Right lobe of liver (tissue), 6 donors: ENCODE measurements at places on chromosomes 1 and 21.

GRCh38 chr1:226678701-226679100, 60.4 kb downstream of the ITPKB start:
- DNase-seq = no peak

DNA sequence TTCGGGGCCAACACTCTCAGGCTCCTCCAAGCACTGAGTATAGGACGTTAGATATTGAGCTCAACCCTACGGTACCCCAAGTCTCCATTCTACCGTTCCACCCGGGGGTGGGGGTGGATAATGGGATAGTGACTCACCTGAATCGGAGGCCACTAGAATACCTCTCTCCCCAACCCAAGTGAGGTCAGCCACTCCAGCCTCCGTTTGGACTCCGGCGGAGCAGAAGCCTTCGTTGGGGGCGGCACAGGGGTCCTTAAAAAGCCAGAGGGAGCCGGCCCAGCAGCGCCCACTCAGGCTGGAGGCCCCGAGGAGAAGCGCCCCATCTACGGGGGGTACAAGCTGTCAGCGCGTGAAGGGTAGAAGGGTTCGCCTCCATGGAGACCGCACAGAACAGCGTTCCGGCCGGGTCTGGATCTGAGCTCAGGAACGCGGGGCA, 556 bp downstream of the WDR77 start:
- no peak for DNase-seq

- DNase-seq = no peak
Observed at GRCh38 chr1:39675220-39675619, 3.3 kb upstream of the NT5C1A start.

- DNase-seq = peak; percentile 94
Observed at GRCh38 chr1:211515090-211516023, 23.4 kb upstream of the RD3 start.

- no peak for DNase-seq
Observed at GRCh38 chr1:19033926-19034680, 77.6 kb upstream of the IFFO2 start.

- DNase-seq = no peak
Observed at GRCh38 chr1:115668579-115668978, 26.8 kb downstream of the VANGL1 start.

DNA sequence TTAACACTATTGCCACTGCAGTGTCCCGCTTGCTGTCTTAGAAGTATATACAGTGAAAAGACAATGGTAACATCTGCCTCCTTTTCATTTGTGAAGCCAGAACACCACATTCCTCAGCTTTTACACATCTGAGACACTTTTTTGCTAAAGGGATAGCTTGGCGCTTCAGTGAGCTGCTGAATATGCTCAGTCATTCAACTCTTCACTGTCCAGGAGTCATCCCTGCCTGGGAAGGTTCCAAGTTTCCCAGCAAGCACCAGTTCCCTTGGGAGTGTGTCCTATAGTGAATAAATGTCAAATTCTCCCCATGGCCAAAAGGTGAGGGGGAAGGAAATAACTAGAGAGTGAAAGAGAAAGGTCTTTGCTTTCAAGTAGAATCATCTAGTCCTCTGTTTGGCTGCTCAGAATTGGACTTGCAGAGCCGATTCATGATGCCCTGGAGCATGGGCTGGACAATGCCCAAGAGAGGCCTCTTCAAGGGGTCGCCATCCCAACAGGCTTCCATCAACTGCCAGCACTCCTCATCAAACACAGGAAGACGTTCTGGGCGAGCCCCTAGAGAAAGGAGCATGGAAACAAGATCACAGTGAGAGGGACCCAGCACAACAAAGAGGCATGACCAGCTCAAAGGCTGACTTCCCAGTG, 25.5 kb upstream of the RBBP5 start:
- DNase-seq = no peak

GRCh38 chr21:45979651-45980050, 1.9 kb upstream of the COL6A1 start:
- DNase-seq = no peak

DNA sequence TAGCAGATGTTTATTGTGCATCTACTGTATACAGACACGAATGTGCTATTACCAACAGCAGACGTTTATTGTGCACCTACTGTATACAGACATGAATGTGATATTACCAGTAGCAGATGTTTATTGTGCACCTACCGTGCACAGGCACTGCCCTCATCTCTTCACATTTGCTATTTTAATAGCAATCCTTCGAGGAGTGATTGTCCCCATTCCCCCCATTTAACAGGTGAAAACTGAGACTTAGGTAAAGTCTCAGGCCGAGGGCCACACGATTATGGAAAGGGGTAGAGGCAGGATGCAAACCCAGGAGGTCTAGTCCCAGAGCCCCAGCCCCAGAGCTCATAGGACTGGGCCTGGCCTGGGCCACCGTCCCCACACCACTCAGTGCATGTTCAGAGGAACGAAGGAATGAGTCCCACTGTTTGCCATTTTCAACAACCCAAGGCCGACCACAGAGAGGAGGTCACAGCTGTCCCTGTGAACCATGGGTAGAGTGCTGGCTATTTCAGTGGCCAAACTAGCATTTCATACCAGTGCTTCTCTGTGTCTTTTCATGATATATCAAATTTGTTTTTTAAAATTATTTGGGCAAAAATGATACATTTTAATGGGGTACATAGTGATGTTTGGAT, 114.4 kb upstream of the TMEM51 start:
- no peak for DNase-seq

DNA sequence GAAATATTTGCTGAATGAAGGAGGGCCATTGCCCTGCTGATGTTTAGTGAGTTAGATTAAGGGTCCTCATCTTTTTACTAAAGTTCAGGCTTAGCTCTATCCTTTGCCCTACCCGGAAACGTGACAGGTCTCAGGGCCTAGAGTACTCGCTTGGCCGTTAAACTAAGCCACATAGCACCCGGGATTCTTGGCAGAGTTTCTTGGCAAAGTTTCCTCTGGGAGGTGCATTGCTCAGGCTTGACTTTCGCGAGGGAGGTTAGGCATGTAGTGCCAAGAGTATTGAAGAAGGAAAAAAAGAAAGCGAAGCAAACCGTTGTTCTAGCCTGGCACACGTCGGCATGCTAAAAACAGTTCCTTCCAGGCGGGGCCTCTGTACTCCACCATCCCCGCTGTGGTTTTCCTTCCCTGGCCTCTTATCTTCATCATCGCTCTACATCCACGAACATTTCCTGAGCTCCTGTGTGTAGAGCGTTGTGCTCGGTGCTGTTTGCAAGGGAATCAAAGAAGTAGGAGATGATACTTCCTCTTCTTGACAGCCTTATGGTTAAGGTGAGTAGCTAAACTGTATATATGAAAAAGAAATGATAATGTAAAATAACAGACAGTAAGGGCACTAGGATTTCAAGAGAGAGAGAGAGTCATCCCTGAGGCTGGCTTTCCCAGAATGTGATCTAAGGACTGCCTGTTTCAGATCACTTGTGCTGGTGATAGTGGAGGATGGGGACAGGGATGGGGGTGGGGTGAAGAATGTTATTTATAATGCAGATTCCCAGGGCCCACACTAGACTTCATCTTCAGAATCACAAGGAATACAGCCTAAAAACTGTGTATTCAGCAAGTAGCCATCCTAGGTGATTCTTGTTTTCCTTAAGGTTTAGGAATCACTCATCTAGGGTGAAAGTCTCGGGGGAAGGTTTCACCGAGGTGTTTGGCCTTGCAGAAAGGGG, 18.8 kb downstream of the RNF220 start:
- no peak for DNase-seq

- DNase-seq = no peak
Observed at GRCh38 chr1:160813215-160813614, 17.2 kb downstream of the LY9 start.

DNA sequence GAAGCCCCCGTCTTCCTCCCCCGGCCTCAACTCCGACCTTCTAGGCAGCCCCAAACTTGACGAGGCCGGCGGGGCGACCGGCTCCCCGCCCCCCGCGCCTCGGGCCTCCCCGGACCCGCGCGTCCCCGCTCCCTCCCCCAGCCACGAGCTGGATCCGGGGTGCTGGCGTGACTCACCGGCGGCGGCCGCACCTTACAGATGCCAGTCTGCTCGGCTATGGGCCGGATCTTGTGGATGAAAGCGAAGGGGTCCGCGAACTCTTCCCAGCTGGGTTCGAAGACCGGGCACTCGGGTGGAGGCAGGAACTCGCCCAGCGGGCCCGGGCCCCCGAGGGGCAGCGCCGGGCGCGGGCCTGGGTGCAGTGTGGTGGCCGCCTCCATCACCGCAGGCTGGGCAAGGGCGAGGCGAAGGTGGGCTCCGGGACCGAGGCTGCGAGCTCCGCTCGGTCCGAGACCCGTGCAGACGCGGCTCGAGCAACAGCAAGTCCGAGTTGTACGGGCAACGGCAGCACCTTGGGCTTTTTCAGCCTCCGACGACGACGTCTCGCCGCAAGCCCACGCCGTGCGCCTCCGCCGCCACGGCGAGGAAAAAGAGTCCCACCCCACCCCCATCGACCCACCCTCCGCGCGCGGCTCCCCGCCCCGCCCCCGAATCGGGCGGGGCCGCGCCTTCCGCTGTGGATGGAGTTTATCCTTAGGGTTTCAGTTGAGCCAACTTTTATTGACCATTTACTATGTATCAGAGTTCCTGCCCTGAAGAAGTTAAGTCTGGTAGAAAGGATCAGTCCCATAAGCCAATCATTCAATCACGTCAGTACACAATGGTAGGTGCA, at the start of gene KDM5B:
TSS of gene KDM5B (minus strand) at position 496 of the 832 bp plus-strand sequence. CDS start at position 380, 116 bp downstream.
- DNase-seq = peak; percentile 78

DNA sequence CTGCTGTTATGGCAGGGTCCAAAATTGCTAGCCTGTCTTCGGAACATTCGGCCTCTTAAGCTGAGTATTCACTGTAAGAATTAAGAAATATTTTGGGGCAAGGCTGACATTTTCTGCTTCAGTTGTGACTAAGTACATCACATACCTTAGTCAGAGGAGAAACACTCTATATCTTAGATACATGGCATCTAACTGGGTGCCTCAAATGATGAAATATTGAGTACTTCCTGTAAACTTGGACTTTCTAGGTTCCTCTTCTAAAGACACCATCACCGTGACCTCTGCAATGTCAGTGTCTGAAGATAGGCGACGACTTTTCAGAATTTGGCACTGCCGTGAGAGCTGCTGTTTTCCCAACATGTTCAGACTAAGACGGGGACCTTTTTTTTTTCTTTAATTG, 65.6 kb downstream of the PCBP3 start:
- DNase-seq = no peak

- no peak for DNase-seq
Observed at GRCh38 chr1:53334781-53335180, 6.9 kb upstream of the LRP8 start.

- peak; percentile 62 for DNase-seq
Observed at GRCh38 chr1:111989531-111990025, at the start of gene KCND3. Gene KCND3 (minus strand): TSS chr1:111989668.

GRCh38 chr1:55695552-55695951, 480.4 kb upstream of the USP24 start:
- DNase-seq = no peak

DNA sequence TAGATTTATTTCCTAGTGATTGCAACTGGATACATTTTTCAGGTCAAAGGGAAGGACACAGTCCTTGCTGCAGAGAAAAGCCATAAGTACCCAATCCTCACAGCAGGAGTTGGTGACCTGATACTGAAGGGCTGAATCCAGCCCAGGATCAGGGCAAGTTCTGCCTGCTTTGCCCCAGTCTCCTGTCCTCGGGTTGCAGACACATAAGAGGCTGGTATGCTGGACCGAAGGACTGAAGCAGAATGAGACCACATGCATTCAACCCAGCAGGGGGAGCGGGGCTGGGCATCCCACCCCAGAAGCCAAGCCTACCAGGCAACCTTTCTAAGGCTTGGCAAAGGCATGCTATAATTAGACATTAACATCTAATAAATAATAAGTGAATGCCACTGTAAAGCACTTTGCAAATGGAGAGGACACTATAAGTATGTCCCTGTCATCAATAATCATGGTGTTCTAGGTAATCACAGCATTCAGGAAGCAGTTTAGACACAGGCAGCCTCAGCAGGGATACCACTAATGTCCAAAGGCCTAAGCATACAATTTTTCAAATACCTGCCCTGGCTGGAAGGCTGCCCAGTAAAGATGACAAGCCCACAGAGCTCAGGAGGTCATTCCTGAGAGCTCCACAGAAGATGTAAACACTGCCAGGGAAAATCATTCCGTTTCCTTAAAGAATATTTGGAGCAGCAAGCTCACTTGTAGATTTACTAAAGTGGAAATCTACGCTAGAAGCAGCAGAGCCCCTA, 47.6 kb downstream of the KRTAP19-8 start:
- no peak for DNase-seq

- DNase-seq = no peak
Observed at GRCh38 chr1:6181347-6181770, 1.2 kb upstream of the CHD5 start.

- no peak for DNase-seq
Observed at GRCh38 chr1:70384542-70384941, 26.5 kb upstream of the CTH start.

- no peak for DNase-seq
Observed at GRCh38 chr1:22143065-22144033, at the start of gene WNT4. Gene WNT4 (minus strand): TSS chr1:22143097. CDS start chr1:22142922, 175 bp downstream.

- DNase-seq = no peak
Observed at GRCh38 chr1:231091831-231092301, 51.8 kb upstream of the FAM89A start.

DNA sequence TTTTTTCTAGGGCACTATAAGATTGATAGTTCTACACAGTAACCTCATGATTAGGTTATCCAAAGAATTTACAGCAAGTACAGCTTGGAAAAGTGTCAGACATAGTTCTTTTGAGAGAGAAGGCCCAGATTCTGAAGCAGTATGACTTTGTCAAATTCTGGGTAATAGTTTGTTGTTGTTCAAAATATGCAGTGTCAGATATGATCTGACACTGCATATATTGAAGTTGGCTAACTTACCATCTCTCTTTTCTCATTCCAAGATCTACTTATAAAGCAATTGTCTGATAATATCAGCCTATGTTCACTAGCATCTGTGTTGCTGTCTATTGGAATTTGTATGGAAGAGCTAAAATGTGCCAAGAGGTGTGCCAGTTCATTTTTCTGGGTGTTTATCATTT, 160.1 kb downstream of the CTH start:
- no peak for DNase-seq

DNA sequence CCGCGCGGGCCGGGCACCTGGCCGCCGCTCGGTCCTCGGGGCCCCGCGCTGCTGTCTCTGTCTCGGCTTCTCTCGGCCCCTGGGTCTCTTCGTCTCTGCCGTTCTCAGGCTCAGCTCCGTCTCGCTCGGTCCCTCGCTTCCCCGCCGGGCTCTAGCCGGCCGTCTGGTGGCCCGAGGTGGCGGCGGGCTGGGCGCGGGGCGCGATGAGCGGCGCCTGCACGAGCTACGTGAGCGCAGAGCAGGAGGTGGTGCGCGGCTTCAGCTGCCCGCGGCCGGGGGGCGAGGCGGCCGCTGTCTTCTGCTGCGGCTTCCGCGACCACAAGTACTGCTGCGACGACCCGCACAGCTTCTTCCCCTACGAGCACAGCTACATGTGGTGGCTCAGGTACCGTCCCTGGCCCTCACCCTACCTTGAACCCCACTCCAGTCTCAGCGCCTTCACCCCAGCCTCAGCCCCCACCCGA, 355 bp downstream of the SHISAL2A start:
- no peak for DNase-seq

- peak; percentile 15 for DNase-seq
Observed at GRCh38 chr1:41353744-41354143, 7.5 kb upstream of the FOXO6 start.
